Right cardiac atrium (tissue), 5 donors: ENCODE measurements at places on chromosomes 12 and 14. TPM values are rescaled to one million over a fixed set of nuclear protein-coding genes. Genes with fewer than 3 reads are reported as not detected.

GRCh38 chr12:129404556-129404955 is 499.3 kb downstream of the TMEM132D start:
- DNase-seq = no peak

GRCh38 chr12:106648736-106649135 is 65.9 kb downstream of the RFX4 start:
- DNase-seq = no peak

GRCh38 chr14:37254411-37254947 is 56.7 kb downstream of the MIPOL1 start:
- no peak for DNase-seq

GRCh38 chr14:81066672-81067071 is 111.3 kb downstream of the TSHR start:
- DNase-seq = no peak

- DNase-seq = no peak
Observed at GRCh38 chr12:108514468-108514972, 557 bp upstream of the FICD start.

GRCh38 chr14:92223025-92223424 is 99.9 kb upstream of the SLC24A4 start:
- DNase-seq = no peak

- peak; percentile 93 for DNase-seq
Observed at GRCh38 chr14:104436047-104436591, 143.4 kb upstream of the C14orf180 start.

- no peak for DNase-seq
Observed at GRCh38 chr12:15806826-15807225, 17.6 kb upstream of the EPS8 start.

The WNT1 gene
- polyA plus RNA-seq = not detected

The REC8 gene
- polyA plus RNA-seq = 4.1 TPM

The USP44 gene
- polyA plus RNA-seq = 0.84 TPM

The TAC3 gene
- polyA plus RNA-seq = not detected

The SPIC gene
- polyA plus RNA-seq = not detected
